ENCODE measurements at places on chromosomes 1 and 21. TPM values are rescaled to one million over a fixed set of nuclear protein-coding genes. Genes with fewer than 3 reads are reported as not detected.

The CRB1 gene
- under 0.01 TPM for total RNA-seq

The OR2M4 gene
- total RNA-seq, result not detected

The APOBEC4 gene
- total RNA-seq, result not detected

The NR5A2 gene
- not detected for total RNA-seq

The ZBED6 gene
- total RNA-seq, result 40.2 TPM

The CELA2A gene
- not detected for total RNA-seq

The FAM78B gene
- not detected for total RNA-seq

The TMEM82 gene
- total RNA-seq, result not detected

The HS2ST1 gene
- 18.6 TPM for total RNA-seq

The TNNT2 gene
- total RNA-seq, result 3.5 TPM

The TSACC gene
- total RNA-seq, result not detected

The KCNK2 gene
- 18.7 TPM for total RNA-seq

The CFHR3 gene
- not detected for total RNA-seq

The TENT5C gene
- total RNA-seq, result 6.1 TPM

The OR10J1 gene
- not detected for total RNA-seq

The BARHL2 gene
- not detected for total RNA-seq

The RGS1 gene
- 0.32 TPM for total RNA-seq

The CRYZ gene
- 41.0 TPM for total RNA-seq

The FAM163A gene
- under 0.01 TPM for total RNA-seq

The TRAF5 gene
- total RNA-seq, result 28.7 TPM

The CYYR1 gene
- total RNA-seq, result not detected

The AIRE gene
- not detected for total RNA-seq

The OR2T2 gene
- total RNA-seq, result not detected

The NOTCH2 gene
- 200 TPM for total RNA-seq

The FCRL1 gene
- not detected for total RNA-seq

The OR2G6 gene
- not detected for total RNA-seq

The PGLYRP3 gene
- total RNA-seq, result not detected

The IQGAP3 gene
- 24.2 TPM for total RNA-seq

The SPSB1 gene
- total RNA-seq, result 48.6 TPM

The KRTAP25-1 gene
- total RNA-seq, result not detected

The SYPL2 gene
- total RNA-seq, result 4.5 TPM

The CD2 gene
- not detected for total RNA-seq

The NIPAL3 gene
- 38.3 TPM for total RNA-seq

The GBP5 gene
- 0.32 TPM for total RNA-seq

The LINGO4 gene
- not detected for total RNA-seq

The DNAH14 gene
- 13.5 TPM for total RNA-seq

The CELA3A gene
- not detected for total RNA-seq

The B3GALT5 gene
- total RNA-seq, result not detected

The WNT3A gene
- total RNA-seq, result not detected

The GLRX2 gene
- 7.8 TPM for total RNA-seq

The OR11L1 gene
- not detected for total RNA-seq

The MARCKSL1 gene
- total RNA-seq, result 30.9 TPM

The FAM72B gene
- total RNA-seq, result 5.2 TPM

The SH2D5 gene
- total RNA-seq, result 3.9 TPM

The L1TD1 gene
- under 0.01 TPM for total RNA-seq

The APCS gene
- total RNA-seq, result not detected

The RABIF gene
- total RNA-seq, result 6.9 TPM

The ZFP69B gene
- 5.8 TPM for total RNA-seq

The NUP210L gene
- not detected for total RNA-seq

The COL8A2 gene
- 4.7 TPM for total RNA-seq

The TSPAN1 gene
- 0.43 TPM for total RNA-seq
